ENCODE measurements at places on chromosomes 16 and 17. TPM values are rescaled to one million over a fixed set of nuclear protein-coding genes. Genes with fewer than 3 reads are reported as not detected.

G6PC1 gene
- total RNA-seq: not detected

TBC1D3C gene
- not detected for total RNA-seq

STAC2 gene
- total RNA-seq: 0.16 TPM

SHBG gene
- not detected for total RNA-seq

FASN gene
- total RNA-seq: 227 TPM

CFAP97D1 gene
- total RNA-seq: not detected

PLA2G10 gene
- total RNA-seq: not detected

GOSR2 gene
- total RNA-seq: 76.3 TPM

SMIM5 gene
- total RNA-seq: 0.24 TPM

PSMC5 gene
- 36.3 TPM for total RNA-seq

SLC5A2 gene
- total RNA-seq: not detected

EDC4 gene
- 64.1 TPM for total RNA-seq

All from hair follicle dermal papilla cell (primary cell).